Osteoblast (primary cell): ENCODE measurements at places on chromosomes 5 and 9. TPM values are rescaled to one million over a fixed set of nuclear protein-coding genes. Genes with fewer than 3 reads are reported as not detected.

The PCDHA11 gene
- 0.29 and 0.36 TPM in 2 replicates for total RNA-seq

- no peaks in the 10 kb centered on the region for H3K4me1 ChIP-seq
- no peak overlapping the region for H3K27ac ChIP-seq
- no peak overlapping the region for H3K4me3 ChIP-seq
- no peaks in the 10 kb centered on the region for H3K36me3 ChIP-seq
These were observed 35.9 kb upstream of the IRX4 start for GRCh38 chr5:1918488-1919208.

DNA sequence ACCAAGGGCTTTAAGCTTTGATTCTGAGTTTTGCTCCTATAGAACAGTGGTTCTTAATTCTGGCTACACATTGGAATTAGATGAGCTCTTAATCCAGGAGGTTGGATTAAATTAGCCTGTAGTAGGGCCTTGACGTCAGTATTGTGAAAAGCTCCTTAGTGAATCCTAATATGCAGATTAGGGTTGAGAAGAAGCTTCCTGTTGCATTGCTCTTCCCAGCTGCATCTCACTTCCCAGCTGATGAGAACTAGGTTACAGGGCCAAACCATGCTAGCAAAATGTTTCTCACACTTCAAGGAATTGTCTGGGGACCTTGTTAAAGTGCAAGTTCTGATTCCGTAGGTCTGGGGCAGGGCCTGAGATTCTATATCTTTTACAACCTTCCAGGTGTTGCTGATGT lies 300.0 kb downstream of the ZSWIM6 start:
- H3K4me1 ChIP-seq = peaks cover 9% of the 10 kb centered on the region
- no peaks in the 10 kb centered on the region for H3K27me3 ChIP-seq
- H3K4me3 ChIP-seq = no peak overlapping the region
- H3K27ac ChIP-seq = no peak overlapping the region
- H3K36me3 ChIP-seq = no peaks in the 10 kb centered on the region

- peak overlapping the region; percentile 97 for H3K27ac ChIP-seq
- peaks cover 14% of the 10 kb centered on the region for H3K4me1 ChIP-seq
- H3K4me3 ChIP-seq = peak overlapping the region; percentile 100
- H3K27me3 ChIP-seq = no peaks in the 10 kb centered on the region
These were observed 329 bp downstream of the CDC23 start for GRCh38 chr5:138212828-138213160.

DNA sequence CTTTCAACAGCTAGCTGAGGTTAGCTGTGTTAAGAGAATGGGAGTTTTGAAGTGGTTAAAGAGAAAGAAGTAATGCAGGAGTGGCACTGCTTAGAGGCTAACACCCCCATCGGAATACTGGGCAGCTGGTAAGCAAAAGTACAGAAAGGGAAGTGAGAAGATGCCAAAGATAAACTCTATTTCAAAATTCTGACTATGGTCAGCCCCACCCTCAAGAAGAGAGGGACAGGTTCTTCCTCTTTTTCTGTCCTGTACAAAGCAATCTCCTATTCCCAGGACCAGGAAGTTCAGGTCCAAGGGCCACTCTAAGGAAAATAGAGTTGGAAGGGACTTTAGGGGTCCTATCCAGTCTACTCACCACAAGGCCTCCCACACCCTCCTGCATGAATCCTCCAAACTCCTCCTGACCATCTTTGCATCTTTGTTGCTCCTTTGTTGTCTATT lies 45.9 kb upstream of the JAK2 start:
- H3K4me3 ChIP-seq = no peak overlapping the region
- H3K4me1 ChIP-seq = peaks cover 12% of the 10 kb centered on the region
- no peaks in the 10 kb centered on the region for H3K27me3 ChIP-seq
- H3K36me3 ChIP-seq = no peaks in the 10 kb centered on the region
- no peak for DNase-seq
